WERI-Rb-1 (cell line): ENCODE measurements at places on chromosomes 1 and 21.

DNA sequence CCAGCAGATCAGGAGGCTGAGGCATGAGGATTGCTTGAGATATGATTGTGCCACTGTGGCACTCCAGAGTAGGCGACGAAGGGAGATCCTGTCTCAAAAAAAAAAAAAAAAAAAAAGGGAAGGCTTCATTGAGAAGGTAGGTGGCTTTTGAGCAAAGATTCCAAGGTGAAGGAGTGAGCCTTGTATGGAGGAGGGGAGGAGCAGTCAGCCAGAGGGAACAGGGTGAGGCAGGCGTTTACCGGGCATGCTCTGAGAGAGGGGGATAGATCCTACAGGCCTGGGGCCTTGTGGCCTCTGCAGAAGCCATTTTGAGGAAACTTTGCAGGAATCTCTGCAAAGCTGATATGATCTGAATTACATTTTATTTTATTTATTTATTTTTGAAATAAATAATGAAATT is 5.1 kb upstream of the HDAC1 start:
- DNase-seq = no peak

DNA sequence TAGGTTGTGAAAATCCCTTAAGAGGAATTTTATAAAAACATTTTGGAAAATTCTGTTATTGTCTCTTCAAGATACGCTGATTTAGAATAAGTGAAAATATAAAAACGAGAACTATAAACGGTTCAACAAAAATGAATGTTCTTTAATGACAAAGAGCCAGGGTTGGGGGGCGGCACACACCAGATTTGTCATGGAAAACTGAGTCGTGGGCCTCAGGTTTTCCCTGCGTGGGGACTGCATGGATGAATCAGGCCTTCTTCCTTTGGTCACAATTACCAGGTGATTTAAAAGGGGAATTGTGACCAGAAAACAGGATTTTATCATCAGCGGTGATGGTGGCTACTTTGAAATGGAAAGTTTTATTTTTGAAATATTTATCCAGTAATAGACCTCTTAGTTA is 8.6 kb downstream of the LHX4 start:
- no peak for DNase-seq

DNA sequence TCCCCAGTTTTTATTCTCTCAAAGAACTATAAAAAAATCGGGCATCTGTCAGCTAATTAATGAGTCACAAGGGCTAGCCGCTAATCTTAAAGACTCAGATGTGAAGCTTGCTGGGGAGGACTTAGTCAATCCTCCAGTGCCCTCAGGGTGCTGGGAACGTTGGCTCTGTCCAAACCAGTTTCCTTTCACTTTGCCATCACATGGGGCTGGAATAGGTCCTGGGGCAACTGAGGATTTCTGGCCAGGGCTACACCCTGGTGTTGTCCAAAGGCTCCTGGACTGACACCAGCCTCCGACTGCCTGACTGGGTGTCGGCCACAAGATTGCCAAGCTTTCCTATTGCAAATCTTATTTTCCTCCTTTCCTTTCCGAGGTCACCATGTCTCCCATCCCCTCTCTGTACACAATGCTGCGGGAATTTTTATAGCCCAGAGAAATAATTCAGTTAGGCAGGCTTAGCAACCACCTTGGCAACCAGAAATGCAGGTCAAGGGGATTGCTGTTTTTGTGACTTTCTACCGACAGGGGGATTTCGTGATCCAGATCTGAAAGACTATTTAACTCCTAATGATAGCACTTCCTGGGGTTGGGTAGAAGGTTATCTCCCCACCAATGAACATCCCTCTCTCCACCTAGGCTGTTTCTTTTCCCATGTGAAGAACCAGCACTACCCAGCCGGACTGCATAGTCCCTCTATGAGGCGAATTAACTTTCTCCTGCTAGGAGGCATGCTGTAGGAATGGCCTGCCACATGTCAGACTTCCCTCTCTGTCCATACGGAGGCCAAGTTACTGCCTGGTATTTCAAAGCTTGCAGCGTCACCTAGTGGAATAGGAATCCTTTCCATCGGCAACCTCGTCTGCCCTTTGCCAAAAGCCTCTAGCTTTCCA is 29.9 kb upstream of the CTBS start:
- peak; percentile 67 for DNase-seq

DNA sequence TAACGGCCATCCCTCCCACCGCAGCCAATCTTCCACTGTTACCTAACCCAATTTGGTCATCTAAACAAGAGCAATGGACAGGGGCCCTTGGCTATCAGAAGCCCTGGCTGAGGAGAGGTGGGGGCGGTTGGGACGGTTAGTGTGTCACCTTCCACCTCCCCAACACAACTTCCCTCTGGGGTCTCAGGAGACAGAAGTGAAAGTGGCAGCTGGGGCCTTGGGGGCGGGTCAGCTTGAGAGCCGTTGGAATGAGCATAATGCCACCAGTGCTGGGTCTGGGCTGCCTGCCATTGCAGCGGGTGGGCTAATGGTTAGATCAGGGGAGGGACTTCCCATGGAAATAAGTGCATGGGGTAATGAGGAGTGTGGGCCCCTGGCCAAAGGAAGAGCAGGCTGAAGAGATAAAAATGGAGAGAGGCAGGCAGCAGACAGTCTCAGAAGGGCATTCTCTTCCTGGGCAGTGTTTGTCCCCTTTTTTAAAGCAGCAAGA is 7.9 kb downstream of the MEF2D start:
- DNase-seq = no peak

DNA sequence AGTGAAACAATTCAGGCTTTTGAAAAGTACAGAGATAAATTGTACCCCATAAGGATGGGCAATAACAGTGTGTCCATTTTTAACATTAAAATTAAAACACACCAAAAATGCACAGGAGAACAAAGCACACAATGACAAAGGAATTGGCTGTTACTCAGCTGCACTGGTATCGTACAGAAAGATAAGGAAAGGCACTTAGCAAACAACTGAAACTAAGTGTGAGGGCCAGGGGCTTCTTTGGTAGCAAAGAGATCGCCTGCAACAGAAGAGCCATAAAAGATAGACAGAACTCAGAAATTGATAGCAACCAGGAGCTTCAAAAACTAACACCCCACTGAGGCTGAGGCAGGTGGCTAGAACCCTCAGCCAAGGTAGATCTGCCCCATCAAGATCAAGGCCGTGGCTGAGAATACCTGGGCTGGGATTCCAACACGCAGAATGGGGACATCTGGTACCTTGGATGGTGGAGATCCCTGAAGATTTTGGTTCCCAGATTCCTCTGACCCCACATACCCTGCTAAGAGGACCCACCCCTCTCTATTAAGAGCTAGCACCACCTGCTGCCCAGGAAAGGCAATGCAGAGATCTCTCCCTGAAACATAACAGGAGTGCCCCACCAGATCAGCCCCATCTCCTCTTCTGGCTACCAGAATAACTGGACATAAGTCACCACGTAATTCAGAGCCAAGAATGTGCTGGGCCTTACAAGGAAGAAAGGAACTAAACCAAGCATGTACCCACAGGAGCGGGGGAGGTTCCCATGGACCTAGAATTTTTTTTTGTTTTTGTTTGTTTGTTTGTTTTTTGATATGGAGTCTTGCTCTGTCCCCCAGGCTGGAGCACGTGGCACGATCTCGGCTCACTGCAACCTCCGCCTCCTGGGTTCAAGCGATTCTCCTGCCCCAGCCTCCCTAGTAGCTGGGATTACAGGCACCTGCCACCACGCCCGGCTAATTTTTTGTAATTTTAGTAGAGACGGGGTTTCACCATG is 16.2 kb downstream of the PLEKHO1 start:
- peak; percentile 88 for DNase-seq
